Activated T-helper 17 cell treated with anti-CD3 and anti-CD28 coated beads, Interleukin-2, amount 50 U/mL, for 72 hours (primary cell): ENCODE measurements at places on chromosomes 13 and 19. TPM values are rescaled to one million over a fixed set of nuclear protein-coding genes. Genes with fewer than 3 reads are reported as not detected.

Gene IL4I1
- total RNA-seq, result 42.0 TPM

DNA sequence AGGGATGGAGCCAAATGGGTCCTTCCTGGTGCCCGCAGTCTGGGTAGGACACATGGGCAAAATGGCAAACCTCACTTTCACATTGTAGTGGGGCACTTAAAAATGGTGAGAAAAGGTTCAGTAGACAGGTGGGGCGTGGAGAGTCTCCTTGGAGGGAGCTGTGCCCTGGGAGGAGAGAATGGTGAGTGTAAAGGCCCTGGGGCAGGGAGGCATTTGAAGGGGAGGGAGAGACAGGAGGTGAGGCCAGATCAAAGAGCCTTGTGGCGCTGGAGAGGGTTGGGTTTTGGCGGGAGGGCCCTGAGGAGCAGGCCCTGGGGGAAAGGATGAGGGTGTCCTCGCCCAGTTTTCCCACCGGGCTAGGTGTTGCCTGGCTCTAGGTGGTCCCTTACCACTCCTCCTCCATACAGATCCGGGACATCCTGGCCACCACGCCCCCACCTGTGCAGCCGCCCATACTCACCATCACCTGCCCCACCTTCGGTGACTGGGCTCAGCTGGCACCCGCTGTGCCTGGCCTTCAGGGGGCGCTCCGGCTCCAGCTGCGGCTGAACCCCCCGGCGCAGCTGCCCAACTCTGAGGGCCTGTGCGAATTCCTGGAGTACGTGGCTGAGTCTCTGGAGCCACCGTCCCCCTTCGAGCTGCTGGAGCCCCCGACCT lies 6.3 kb downstream of the MAP1S start:
- ATAC-seq, result peak; percentile 29

Gene LPAR6
- total RNA-seq, result 35.1 TPM

- no peak for ATAC-seq
Observed at GRCh38 chr19:44891016-44891882, at the start of gene TOMM40. Gene TOMM40, plus strand, starts transcription at chr19:44891254. Its CDS starts 162 bp downstream, at chr19:44891416.

- no peak for ATAC-seq
Observed at GRCh38 chr13:98755729-98756128, 3.3 kb upstream of the SLC15A1 start.

GRCh38 chr13:49779721-49780120 lies 12.8 kb downstream of the KPNA3 start:
- ATAC-seq, result no peak

Gene STOML3
- total RNA-seq, result not detected

GRCh38 chr13:95771905-95772304 lies 95.0 kb downstream of the DNAJC3 start:
- ATAC-seq, result no peak

GRCh38 chr13:106696719-106697118 lies 128.8 kb upstream of the ARGLU1 start:
- ATAC-seq, result no peak

DNA sequence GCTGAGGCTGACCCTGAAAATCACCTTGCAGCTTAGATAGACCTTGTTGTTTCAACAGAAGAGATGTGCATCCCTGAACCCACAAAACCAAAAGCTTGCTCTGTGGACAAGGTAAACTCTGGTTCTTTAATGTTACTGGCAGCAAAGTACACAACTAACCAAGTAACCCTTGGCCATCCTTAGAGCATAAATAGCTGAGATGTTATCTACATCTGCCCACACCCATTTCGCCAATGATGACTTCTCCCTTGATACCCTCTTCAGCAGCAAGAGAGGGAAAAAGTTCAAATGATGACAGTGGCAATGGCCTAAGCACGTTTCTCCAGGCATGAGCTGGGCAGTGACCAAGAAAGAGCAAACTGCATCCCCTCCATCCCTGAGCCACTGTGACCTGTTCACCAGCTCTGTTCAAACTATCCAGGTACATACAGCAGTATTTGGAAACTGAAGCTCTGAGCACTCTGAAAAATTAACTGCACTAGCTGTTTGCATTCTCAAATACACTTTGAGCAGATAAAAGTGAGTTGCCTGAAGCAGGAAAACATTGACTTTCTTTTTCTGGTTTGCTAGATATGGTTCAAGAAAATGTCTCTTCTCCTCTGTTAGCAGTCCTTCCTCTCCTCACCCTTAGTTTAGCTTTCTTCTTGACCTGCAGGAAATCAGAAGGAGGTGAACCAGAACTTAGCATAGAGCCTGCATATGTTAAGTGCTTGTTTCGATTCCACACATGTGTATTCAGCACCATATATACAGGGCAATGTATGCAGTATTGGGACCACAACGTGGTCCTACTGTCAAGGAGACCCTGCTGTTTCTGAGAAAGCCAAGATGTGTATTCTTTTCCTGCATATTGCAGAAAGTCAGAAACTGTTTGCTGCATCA lies 231.7 kb downstream of the FOXO1 start:
- ATAC-seq, result no peak

GRCh38 chr19:13764821-13765394 lies 586 bp downstream of the MRI1 start:
- ATAC-seq, result peak; percentile 73

DNA sequence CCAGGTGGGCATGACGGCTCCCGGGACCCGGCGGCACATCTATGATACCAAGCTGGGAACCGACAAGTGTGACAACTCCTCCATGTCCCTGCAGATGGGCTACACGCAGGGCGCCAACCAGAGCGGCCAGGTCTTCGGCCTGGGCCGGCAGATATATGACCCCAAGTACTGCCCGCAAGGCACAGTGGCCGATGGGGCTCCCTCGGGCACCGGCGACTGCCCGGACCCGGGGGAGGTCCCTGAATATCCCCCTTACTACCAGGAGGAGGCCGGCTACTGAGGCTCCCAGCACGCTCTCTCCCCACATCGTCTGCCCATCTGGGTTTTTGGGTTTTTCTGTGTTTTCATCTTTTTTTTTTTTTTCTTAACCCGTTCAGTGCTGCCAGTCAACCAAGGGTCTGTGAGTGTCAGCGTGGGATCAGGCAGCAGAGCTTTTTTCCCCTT lies 2.3 kb upstream of the ABCA7 start:
- no peak for ATAC-seq

DNA sequence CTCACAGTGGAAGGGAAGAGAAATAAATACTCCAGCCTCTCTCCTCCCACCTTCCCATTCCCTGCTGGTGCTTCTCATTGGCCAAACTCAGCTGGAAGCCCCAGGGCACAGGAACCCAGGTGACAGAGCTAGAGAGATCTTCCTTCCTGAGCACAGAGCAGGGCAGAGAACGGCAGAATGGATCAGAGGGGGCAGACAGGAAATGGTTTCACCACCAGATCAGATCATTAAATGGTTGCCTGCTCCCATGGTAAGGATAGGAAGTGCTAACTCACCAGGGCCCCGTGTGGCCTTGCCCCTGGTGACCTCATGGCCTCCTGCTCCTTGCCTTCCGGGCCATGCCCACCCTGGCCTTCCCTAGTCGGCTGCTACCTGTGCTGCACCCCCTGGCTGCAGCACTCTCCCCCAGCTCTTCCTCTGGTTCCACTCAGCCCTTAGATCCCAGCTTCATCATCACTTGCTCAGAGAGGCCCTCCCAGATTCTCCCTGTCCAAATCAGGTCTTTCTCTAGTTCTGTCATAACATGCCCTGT lies 108.7 kb downstream of the DPF1 start:
- peak; percentile 11 for ATAC-seq

GRCh38 chr19:3186891-3187661 lies 1.3 kb downstream of the NCLN start:
- no peak for ATAC-seq

DNA sequence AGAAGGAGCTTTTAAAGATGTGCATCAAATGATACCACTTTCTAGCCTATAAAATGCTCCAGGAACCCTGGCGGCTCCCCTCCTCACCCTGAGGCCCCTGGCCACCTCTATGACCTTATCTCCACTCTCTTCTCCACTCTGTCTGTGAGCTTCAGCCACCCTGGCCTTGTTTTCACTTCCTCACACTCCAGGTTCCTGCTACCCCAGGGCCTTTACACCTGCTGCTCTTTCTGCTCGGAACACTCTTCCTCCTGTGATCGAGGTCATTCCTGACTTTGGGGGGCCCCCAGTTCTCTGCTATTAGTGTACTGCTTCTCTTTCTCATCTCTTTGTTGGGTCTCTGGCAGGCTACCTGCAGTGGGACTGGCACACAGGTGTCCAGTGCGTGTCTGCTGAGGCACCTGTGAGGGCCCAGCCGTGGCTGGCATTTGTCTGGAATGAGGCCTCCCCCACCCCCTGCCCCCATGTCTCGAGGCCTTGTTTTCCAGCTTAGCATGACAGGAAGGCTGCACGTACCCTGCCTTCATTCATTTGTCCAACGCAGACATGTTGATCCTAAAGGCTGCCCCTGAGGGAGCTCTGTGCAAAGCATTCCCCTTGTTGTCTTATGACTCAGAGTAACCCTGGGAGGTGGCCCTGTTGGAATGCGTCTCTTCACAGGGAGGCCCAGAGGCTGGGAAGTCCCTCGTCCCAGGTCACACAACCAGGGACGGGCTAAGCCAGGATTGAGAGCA lies 2.3 kb downstream of the DDA1 start:
- ATAC-seq, result no peak

Gene ZNF229
- 0.05 TPM for total RNA-seq

DNA sequence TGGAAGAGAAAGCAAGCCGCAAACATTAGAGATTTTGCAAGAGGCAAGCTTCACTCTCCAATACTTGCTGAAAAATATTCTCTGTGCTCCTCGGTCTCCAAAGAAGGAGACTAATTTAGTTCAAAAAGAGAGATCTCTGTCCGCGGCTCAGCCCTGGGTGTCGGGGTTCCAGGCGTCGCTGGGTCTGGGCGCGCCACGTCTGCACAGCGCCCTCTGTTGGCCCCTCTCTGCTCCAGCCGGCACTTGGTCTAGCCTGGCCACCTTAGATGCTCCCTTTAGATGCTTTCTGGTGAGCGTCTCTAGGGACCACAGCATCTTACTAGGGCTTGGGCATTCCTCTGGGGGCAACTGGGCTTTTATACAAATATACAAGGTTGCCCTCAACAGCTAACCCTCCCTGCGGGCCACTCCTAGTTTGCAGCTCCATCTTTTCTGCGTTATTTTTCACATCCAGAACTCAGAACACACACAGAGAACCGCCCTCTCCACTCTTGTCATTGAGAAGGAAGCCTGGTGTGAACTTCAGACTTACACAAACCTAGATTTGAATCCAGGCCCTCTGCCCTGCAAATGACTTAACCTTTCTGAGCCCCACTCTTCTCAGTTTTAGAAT lies 78.3 kb downstream of the CYSLTR2 start:
- ATAC-seq, result peak; percentile 67

Gene EXOC3L2
- total RNA-seq, result not detected

Gene ACER1
- total RNA-seq, result not detected

GRCh38 chr19:784541-784940 lies 12.7 kb upstream of the PTBP1 start:
- ATAC-seq, result no peak

DNA sequence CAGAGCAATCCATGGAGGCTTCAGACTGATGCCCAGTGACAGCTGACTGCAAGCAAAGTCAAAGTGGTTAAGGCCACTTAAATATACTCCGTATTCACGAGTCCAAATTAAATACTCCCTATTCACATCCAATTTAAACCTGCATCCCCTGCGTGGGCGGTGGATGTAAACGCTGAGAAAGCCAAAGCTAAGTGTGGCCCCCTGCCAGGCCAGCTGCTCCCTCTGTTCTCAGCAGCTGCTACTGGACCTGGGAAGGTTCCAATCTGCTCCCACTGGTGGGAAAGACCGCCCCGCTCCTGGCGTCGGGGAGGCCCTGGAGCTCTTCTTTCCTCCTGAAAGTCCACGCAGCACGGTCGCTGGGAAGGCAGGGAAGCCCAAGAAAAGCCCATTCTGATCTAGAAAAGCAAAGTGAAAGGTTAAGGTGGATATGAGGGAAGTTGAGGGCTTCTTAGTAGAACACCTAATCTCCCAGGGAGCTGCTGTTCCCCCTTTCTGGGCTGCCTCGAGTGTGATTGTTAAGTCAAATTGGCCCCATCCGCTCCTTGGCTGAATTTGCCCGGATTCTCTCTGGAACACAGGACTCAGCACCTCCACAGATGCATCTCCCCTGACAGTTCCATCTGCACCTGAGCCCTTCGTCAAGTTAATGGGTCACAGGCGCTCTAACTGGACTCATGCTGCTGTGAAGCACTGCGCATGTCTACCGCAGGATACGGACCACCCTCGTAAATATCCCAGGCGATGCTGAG lies 205.5 kb downstream of the USP12 start:
- ATAC-seq, result no peak

- ATAC-seq, result no peak
Observed at GRCh38 chr19:8395621-8396082, 5.5 kb downstream of the RAB11B start.

Gene U2AF2
- total RNA-seq, result 333 TPM

GRCh38 chr13:71751073-71751472 lies 115.9 kb downstream of the DACH1 start:
- no peak for ATAC-seq

Gene ZNF382
- 12.3 TPM for total RNA-seq

- ATAC-seq, result peak; percentile 59
Observed at GRCh38 chr19:4077800-4078684, 11.3 kb upstream of the ZBTB7A start.

GRCh38 chr13:98915563-98915962 lies 62.3 kb downstream of the DOCK9 start:
- no peak for ATAC-seq

DNA sequence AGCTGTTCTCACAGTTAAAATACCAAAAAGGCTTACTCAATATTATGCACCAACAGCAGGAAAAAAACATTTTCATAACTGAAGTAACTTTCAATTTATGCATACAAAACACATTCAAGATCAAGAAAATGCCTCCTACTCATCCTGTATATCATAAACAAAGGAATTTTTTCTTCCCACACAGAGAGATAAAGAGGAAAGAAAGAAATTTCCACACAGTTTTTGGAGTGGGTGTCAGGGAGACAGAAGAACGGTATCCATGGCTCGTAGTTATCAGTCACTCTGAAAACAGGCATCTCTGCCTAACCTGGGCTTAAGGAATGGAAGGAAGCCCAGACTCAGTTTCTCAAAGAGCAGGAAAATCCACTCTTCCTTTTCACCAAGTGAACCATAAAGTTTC lies 92.4 kb upstream of the SIAH3 start:
- ATAC-seq, result no peak

DNA sequence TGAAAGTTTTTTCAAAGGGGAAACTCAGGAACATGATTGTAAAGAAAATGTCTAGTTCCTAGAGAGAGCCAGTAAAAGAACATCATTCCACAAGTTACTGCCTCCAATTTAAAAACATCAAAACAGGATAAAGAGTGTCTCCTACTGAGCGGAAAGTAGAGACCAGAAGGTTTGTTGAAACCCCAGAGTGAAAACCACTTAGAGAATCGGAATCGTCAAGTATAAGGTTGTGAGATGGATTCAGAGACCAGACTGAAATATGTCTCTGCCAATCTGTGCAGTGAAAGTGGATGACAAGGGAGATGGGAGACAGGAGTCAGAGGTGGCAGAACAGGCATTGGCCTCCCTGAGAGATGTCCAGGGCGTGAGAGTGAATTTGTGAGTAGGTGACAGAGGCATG lies 133.4 kb downstream of the GPC6 start:
- no peak for ATAC-seq

Gene FFAR1
- 0.42 TPM for total RNA-seq

GRCh38 chr13:46355088-46355468 lies 32.0 kb downstream of the RUBCNL start:
- ATAC-seq, result peak; percentile 12

Gene RAX2
- not detected for total RNA-seq

- ATAC-seq, result no peak
Observed at GRCh38 chr13:59842507-59842906, 321.2 kb downstream of the DIAPH3 start.
